ENCODE measurements at places on chromosomes 5 and 9.

DNA sequence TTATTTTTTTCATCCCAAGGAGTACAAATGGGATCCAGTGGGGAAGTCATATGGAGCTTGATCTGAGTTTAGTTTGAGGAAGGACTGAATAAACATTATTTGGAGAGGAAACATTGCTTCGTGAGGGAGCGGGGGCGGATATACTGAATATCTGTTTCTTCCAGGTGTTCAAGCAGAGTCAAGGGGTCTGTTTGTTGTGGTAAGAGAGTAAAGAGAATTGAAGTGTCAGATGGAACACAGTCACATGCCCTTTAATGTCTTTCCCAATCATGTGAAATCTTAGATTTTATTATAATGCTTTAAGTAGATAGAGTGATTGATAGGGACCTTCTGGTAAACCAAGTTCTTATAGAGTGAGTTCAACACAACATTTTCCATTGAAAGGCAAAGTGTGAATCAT is 33.7 kb downstream of the DDX46 start:
- H3K27me3 ChIP-seq, result no peaks in the 10 kb centered on the region
- H3K4me1 ChIP-seq, result peaks cover 3% of the 10 kb centered on the region
- H3K4me3 ChIP-seq, result no peak overlapping the region
- no peak overlapping the region for H3K27ac ChIP-seq
- no peak for DNase-seq
- H3K36me3 ChIP-seq, result peaks cover 23% of the 10 kb centered on the region

GRCh38 chr9:38768351-38768761 is 48.4 kb upstream of the FAM240B start:
- H3K36me3 ChIP-seq, result no peaks in the 10 kb centered on the region
- H3K27me3 ChIP-seq, result no peaks in the 10 kb centered on the region
- no peak for DNase-seq
- no peak overlapping the region for H3K27ac ChIP-seq
- no peak overlapping the region for H3K4me3 ChIP-seq
- H3K4me1 ChIP-seq, result peaks cover 2% of the 10 kb centered on the region

- no peaks in the 10 kb centered on the region for H3K36me3 ChIP-seq
- no peaks in the 10 kb centered on the region for H3K4me1 ChIP-seq
- H3K4me3 ChIP-seq, result no peak overlapping the region
- DNase-seq, result peak; percentile 30
These were observed 499.4 kb downstream of the ISL1 start for GRCh38 chr5:51882647-51883046.

DNA sequence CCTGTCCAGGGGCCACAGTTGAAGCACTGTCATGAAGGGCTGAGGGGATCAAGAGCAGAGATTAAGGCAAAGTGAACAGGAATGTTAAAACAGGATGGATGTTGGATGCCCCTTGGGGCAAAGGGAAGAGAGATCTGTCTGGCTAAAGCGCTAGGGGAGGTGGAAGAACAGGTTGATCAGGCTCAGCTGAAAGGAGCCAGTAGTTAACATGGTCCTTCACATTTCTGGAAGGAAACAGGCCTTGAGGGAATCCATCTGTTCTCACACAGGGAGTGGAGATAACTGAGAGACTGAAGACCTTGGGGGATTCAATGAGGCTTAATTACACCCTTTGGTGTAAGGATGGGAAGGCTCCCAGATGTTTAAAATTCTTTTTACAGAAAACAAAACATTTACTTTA is 5.8 kb downstream of the HAPLN1 start:
- no peaks in the 10 kb centered on the region for H3K36me3 ChIP-seq
- no peaks in the 10 kb centered on the region for H3K27me3 ChIP-seq
- H3K4me1 ChIP-seq, result peaks cover 5% of the 10 kb centered on the region
- no peak overlapping the region for H3K4me3 ChIP-seq

DNA sequence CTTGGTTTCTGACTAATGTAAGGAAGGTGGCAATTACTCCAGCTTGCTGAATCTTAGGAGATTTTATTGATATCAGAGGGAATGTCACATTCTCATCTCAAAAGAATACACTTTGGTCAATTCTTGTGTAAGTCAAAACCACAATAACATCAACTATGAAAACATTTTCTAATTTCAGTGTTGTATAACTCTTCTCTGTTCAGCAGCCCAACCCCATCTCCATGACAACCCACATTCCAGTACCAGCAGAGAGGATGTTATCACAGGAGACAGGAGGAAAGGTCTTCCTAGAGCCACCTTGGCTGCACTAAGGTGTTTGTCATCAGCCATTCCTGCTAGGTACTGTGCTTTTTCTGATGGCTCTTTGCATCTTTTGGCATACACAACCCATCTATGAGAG is 529.1 kb upstream of the BRINP1 start:
- no peaks in the 10 kb centered on the region for H3K27me3 ChIP-seq
- DNase-seq, result no peak
- H3K36me3 ChIP-seq, result no peaks in the 10 kb centered on the region
- no peak overlapping the region for H3K27ac ChIP-seq
- H3K4me1 ChIP-seq, result no peaks in the 10 kb centered on the region

DNA sequence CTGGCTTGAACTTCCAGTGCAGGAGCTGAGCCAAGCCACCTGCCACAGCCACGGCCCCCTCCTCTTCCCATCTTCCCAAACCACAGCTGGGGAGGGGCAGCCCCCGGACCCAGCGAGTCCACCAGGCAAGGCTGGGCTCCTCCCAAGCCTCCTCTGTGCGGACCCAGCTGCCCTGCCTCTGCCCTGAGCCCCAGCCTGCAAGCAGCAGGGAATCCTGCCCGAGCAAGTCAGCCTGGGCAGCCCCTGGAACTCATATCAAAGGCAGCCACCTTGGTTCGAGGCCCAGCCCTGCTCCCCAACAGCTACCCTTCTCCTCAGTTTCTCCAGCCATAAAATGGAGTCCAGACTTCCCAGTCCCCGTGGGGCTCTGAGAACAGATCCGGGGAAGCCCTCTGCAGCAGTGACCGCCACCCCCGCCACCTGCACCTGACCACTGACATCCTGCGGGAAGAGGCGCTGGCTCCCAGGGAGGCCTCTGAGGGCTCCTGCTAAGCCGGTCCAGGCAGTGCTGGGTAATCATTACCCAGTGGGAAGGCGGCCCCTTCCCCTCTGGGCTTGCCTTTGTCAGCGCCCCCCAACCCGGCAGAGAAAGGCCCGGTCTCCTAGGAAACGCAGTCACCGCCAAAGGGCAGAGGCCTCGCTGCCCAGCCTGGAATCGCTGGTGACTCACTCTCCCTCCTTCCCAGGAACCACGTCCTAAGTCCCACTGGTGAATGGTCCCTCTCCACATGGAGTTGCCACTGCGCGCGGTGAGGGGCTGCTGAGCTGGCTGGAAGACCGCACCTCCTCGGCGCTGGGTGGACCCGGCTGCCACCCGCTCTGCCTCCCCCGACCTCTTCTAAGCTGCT is 1.5 kb downstream of the VAV2 start:
- H3K36me3 ChIP-seq, result peaks cover 10% of the 10 kb centered on the region
- peak overlapping the region; percentile 87 for H3K4me3 ChIP-seq
- peaks cover 59% of the 10 kb centered on the region for H3K4me1 ChIP-seq

DNA sequence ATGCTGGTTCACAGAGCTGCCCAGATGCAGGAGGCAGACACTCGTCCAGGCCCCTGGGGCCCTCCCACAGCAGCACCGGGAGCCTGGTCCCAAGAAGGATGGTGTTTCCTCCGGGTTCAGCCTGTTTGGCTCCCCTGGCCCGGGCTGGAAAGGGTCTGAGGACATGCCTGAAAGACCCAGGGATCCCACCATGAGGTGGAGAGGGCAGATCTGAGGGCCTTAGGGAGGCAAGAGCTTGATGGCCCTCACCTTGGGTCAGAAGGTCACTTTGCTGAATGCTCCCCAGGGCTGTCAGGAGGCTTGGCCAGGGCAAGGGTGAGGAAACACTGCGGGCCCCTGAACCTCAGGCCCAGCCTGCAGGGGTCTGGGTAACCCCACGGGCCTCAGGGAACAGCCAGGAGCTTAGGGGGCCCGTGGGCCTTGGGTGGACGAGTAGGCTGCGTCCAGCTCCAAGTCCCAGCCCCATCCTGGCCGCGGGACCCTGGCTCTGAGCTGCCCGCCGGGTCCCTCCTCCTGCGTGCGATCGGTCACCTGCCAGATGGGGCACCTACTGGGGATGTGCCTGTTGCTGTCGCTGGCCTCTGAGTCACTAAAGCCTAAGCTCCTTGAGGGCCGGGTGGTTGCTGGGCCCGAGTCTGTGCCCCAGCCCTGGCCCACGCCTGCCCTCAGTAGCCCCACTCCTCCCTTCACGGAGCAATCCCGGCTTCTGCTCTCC is 106.2 kb downstream of the ZNF354C start:
- no peaks in the 10 kb centered on the region for H3K36me3 ChIP-seq
- peaks cover 2% of the 10 kb centered on the region for H3K4me1 ChIP-seq
- no peaks in the 10 kb centered on the region for H3K27me3 ChIP-seq
- no peak overlapping the region for H3K27ac ChIP-seq
- no peak for DNase-seq

DNA sequence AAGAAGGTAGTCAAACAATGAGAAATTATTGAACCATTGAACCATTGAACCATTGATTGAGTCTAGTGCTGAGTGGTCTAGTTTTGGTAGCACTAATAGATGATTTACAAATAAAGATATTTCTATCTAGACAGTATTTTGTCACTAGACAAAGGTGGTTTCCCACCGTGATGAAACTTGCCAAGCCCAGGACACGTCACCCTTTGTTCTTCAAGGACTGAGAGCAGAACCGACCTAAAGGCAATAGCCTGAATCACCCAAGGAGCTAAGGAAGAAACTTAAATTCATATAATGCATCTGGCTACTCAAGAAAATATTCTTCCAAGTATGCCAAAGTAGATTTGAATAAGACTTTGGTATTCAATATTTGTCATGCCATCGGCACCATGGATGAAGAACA is 103.3 kb downstream of the ESM1 start:
- H3K4me1 ChIP-seq, result peaks cover 10% of the 10 kb centered on the region
- peaks cover 8% of the 10 kb centered on the region for H3K27me3 ChIP-seq
- no peak overlapping the region for H3K27ac ChIP-seq
- no peak overlapping the region for H3K4me3 ChIP-seq

GRCh38 chr9:71136696-71137095 is 15.3 kb upstream of the TRPM3 start:
- no peaks in the 10 kb centered on the region for H3K4me1 ChIP-seq
- no peak for DNase-seq
- no peaks in the 10 kb centered on the region for H3K36me3 ChIP-seq
- no peaks in the 10 kb centered on the region for H3K27me3 ChIP-seq
- H3K4me3 ChIP-seq, result no peak overlapping the region

DNA sequence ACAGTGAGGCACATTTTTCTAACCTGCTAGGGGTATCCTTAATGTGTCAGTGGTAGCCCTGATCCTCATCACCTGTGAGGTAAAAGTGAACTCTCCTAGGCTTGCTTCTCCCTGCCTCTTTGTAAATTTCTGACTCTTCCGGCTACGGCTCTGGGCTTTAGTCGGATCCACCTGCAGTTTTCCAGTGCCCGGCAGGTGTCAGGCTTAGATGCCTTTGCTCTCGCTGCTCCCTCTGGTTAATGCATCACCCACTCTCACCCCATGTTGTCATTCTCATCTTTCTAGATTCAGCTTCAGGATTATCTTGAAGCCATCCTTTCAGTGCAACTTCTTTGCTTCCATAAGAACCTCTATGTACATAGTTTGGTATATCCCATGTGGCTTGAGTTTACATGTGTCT is 3.6 kb downstream of the CEP78 start:
- H3K27me3 ChIP-seq, result no peaks in the 10 kb centered on the region
- H3K27ac ChIP-seq, result no peak overlapping the region
- H3K4me3 ChIP-seq, result no peak overlapping the region
- H3K36me3 ChIP-seq, result peaks cover 3% of the 10 kb centered on the region
- no peak for DNase-seq

DNA sequence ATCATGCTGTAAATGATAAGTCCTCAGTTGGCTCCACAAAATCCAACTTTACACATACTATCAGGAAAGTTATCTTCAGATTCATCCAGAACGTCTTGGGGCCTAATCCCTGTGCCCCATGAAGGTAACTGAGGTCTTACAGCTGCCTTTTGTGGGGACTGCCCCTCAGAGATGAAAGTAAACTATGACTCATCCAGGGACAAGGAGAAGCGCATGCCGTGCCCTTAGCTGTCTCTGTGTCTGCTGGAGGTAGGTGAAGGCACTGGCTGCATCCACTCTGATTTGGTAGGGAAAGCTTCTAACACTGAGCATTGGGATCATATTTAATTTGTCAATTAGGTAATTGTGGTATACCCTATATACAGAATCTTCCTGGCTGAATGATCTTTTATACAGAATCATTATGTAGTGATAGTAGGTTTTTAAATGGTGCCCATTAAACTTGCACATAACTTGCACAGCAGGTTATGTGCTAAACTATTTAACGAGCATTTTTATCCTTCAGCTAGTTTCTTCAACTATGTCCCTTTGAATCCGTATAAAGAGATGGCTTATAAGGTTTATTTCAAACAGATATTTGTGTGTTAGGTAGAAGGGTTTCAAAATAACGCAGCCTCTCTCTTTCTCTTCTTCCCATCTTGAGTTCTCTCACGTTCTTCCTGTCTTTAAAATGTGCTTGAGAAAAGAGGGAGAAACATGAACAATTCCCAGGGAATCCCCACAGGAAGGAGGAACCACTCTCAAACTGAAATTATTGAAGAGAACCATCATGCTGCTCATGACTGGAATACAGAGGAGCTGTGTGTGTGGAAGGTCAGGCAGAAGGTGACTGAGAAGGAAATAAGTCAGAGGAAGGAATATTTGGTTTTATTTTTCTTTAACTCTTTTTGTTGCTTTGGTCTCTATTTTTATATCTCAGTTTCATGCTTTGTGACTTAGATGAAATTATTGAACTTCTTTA is 250.9 kb downstream of the CD180 start:
- H3K36me3 ChIP-seq, result no peaks in the 10 kb centered on the region
- H3K27ac ChIP-seq, result peak overlapping the region; percentile 49
- H3K27me3 ChIP-seq, result no peaks in the 10 kb centered on the region
- H3K4me1 ChIP-seq, result peaks cover 2% of the 10 kb centered on the region
- no peak overlapping the region for H3K4me3 ChIP-seq

- no peaks in the 10 kb centered on the region for H3K27me3 ChIP-seq
- no peak overlapping the region for H3K4me3 ChIP-seq
- H3K4me1 ChIP-seq, result peaks cover 5% of the 10 kb centered on the region
- H3K27ac ChIP-seq, result peak overlapping the region; percentile 9
- no peak for DNase-seq
These were observed 56.7 kb upstream of the FOXB2 start for GRCh38 chr9:76962732-76963131.

GRCh38 chr9:111096051-111096450 is 57.8 kb upstream of the LPAR1 start:
- no peaks in the 10 kb centered on the region for H3K27me3 ChIP-seq
- no peaks in the 10 kb centered on the region for H3K36me3 ChIP-seq
- H3K4me1 ChIP-seq, result peaks cover 2% of the 10 kb centered on the region

All from mesenchymal stem cell (in vitro differentiated cells and primary cell).